ENCODE measurements at places on chromosomes 5 and 9. TPM values are rescaled to one million over a fixed set of nuclear protein-coding genes. Genes with fewer than 3 reads are reported as not detected.

Gene PANK3
- 34.1 TPM for total RNA-seq

DNA sequence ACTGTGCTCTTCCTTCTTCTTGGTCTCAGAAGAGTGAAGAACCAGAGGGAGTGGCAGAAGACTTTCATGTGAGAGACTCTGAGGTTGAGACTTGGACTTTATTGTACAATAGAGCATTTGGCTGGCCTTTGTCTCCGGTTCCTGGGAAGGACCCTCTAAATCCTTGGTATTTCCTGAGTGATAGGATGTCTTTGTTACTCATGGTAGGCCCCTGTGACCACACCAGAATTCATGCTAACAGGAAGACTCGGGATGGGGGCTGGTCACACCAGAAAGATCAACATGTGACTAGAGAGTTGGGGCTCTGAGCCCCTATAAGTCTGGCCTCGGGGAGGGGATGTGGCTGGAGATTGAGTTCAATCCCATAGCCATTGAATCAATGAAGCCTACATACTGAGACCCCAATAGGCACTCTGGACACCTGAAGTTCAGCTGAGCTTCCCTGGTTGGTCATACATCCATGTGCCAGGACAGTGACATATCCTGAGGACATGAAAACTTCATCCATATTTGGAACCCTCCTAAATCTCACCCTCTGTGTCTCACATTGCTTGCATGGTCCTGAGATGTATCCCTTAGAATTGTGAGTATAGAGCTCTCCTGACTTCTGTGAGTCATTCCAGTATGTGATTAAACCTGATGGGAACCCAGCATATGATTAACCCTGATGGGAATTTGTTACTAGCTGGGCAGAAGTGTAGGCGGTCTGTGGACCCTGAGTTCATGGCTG, 201.7 kb downstream of the GADD45G start:
- H3K27me3 ChIP-seq = no peaks in the 10 kb centered on the region
- no peak for DNase-seq
- H3K36me3 ChIP-seq = no peaks in the 10 kb centered on the region
- peaks cover 43% of the 10 kb centered on the region for H3K4me1 ChIP-seq

DNA sequence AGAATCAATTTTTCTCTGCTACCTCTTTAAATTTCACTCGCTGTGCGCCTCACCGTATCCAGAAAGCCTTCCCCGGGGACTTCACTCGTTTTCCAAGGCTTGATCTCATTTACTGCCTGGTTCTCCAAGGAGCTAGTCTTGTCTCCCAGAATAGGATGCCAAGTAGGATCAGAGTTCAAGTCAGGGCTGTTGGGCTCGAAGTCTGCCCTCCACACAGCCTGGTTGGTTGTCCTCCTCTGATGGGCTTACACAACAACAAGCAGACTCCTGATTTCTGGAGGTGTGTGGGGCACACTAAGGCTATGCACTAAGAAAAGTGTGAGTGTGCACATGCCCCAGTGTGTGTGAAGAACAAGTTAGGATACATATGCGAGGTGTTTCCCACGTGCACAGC, 14.0 kb upstream of the TNIP1 start:
- H3K4me1 ChIP-seq = peaks cover 36% of the 10 kb centered on the region
- DNase-seq = peak; percentile 28
- H3K27me3 ChIP-seq = no peaks in the 10 kb centered on the region
- H3K4me3 ChIP-seq = no peak overlapping the region
- H3K27ac ChIP-seq = peak overlapping the region; percentile 13

Gene SPATA31A3
- not detected for total RNA-seq

- H3K4me3 ChIP-seq = no peak overlapping the region
- H3K27me3 ChIP-seq = no peaks in the 10 kb centered on the region
- H3K4me1 ChIP-seq = peaks cover 12% of the 10 kb centered on the region
- H3K36me3 ChIP-seq = no peaks in the 10 kb centered on the region
- no peak for DNase-seq
Measured at GRCh38 chr9:128653908-128654307, 2.7 kb downstream of the DYNC2I2 start.

Gene MAST4
- 86.8 TPM for total RNA-seq

DNA sequence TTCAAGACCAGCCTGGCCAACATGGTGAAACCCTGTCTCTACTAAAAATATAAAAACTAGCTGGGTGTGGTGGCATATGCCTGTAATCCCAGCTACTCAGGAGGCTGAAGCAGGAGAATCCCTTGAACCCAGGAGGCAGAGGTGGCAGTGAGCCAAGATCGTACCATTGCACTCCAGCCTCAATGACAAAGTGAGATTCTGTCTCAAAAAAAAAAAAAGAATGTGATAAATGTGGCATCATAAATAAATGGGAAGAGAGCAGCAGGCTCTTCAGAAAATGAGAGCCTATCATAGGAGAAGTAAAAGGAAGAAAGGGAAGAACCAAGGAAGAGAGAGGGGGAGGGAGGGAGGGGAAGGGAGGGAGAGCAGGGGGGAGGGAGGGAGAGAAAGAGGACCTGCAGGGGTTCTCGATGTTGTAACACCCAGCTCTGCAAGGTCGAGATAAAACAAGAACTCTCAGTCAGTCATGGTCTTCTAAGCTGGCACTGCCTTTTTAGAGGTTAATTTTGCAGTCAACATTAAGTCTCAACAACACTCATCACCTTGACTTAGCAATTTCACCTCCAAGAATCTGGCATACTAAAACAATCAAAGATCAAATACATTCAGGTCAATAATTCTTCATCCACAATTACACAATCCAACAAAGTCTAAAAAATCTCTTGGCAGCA, 68.7 kb upstream of the SIMC1 start:
- H3K27me3 ChIP-seq = peaks cover 35% of the 10 kb centered on the region
- no peak for DNase-seq
- H3K36me3 ChIP-seq = no peaks in the 10 kb centered on the region
- H3K27ac ChIP-seq = no peak overlapping the region
- no peak overlapping the region for H3K4me3 ChIP-seq

Gene LCN1
- total RNA-seq = not detected

DNA sequence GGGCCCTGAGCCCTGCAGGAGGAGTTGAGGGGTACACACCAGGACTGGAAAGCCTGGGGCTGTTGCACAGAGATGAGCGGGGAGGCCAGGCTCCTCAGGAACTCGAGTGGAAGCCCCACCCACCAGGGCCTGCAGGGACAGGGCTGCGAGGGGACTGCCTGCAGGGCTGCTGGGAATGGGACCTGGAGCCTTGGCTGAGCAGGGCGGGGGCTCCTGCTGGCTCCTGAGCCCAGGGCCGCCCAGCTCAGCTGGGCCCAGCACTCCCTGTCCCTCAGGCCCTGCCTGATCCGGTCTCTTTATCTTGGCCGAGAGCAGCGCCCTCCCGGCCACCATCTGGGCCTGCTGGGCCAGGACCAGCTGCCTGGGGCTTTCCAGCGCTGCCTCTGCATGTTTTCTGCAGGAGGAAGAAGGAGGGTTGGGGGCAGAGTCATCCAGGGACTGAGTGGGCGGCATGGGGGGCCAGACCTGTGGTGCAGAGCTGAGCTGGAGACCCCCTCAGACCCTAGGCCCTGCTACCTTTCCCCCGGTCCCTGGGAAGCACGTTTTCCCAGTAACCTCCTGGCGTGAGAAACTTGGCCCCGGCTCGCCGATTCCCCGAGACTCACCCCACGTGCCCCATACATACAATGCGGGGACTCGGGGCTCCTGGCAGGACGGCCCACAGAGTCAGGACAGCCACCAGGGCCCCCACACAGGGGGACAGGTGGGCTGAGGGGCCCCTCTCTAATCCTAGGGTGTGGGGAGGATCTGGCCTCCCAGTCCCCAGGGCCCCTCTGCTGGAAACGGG, 9.4 kb downstream of the LCN12 start:
- no peaks in the 10 kb centered on the region for H3K27me3 ChIP-seq
- no peak overlapping the region for H3K4me3 ChIP-seq
- peaks cover 44% of the 10 kb centered on the region for H3K4me1 ChIP-seq
- peak; percentile 62 for DNase-seq

GRCh38 chr5:477247-477646, 34.3 kb downstream of the EXOC3 start:
- H3K27me3 ChIP-seq = peaks cover 71% of the 10 kb centered on the region
- H3K36me3 ChIP-seq = no peaks in the 10 kb centered on the region
- H3K4me1 ChIP-seq = peaks cover 15% of the 10 kb centered on the region
- H3K27ac ChIP-seq = no peak overlapping the region

GRCh38 chr9:91150998-91151717, 210.6 kb downstream of the AUH start:
- no peaks in the 10 kb centered on the region for H3K4me1 ChIP-seq
- H3K36me3 ChIP-seq = no peaks in the 10 kb centered on the region
- no peak overlapping the region for H3K27ac ChIP-seq
- H3K4me3 ChIP-seq = no peak overlapping the region
- no peaks in the 10 kb centered on the region for H3K27me3 ChIP-seq

GRCh38 chr5:119315516-119315949, 40.3 kb upstream of the TNFAIP8 start:
- peaks cover 5% of the 10 kb centered on the region for H3K4me1 ChIP-seq
- H3K36me3 ChIP-seq = no peaks in the 10 kb centered on the region
- H3K27me3 ChIP-seq = no peaks in the 10 kb centered on the region
- H3K27ac ChIP-seq = no peak overlapping the region

GRCh38 chr9:12956805-12957204, 182.0 kb downstream of the LURAP1L start:
- H3K4me3 ChIP-seq = no peak overlapping the region
- DNase-seq = no peak
- H3K27me3 ChIP-seq = no peaks in the 10 kb centered on the region
- no peaks in the 10 kb centered on the region for H3K4me1 ChIP-seq
- no peak overlapping the region for H3K27ac ChIP-seq

Gene IRX2
- total RNA-seq = 0.12 TPM

Gene CRHBP
- total RNA-seq = 0.85 TPM

DNA sequence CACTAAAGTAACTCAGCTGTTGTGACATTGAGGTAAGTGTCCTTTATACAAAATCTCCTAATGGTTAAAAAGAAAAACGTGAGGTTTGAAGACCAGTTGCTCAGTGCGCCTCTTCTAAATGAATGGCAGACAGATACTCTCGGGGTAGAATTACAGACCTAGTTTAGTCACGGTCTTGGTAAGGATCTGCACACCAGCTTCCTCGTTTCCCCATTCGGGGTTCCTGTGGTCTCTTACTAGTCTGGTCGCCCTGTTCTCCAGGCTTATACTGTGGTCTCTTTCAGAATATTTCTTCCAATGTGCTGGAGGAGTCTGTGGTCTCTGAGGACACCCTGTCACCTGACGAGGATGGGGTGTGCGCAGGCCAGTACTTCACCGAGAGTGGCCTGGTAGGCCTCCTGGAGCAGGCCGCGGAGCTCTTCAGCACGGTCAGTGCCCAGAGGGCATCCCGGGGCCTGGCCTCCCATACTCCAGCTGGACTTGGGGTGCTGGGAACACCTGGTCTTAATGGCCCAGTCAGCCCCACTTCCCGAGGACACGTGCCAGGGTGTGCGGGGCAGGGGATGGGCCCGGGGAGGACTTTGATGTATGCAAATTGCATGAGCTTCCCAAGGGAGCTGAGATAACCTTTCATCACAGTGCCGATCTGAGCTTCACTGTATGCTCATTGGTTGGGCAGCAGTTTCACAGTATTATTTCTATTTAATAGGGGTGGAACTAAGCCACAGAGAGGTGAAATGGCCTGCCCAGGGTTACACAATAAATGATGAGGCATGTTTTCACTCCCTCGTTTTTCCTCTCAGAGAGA, 224.5 kb downstream of the DOCK8 start:
- no peak overlapping the region for H3K4me3 ChIP-seq
- peak; percentile 42 for DNase-seq
- H3K36me3 ChIP-seq = no peaks in the 10 kb centered on the region

- peak overlapping the region; percentile 84 for H3K27ac ChIP-seq
- H3K4me1 ChIP-seq = peaks cover 18% of the 10 kb centered on the region
- H3K36me3 ChIP-seq = no peaks in the 10 kb centered on the region
- peak overlapping the region; percentile 53 for H3K4me3 ChIP-seq
- peak; percentile 67 for DNase-seq
Measured at GRCh38 chr9:137407590-137408300, 15.2 kb downstream of the EXD3 start.

GRCh38 chr5:54539001-54539400, 21.4 kb downstream of the SNX18 start:
- no peak for DNase-seq
- no peak overlapping the region for H3K4me3 ChIP-seq
- peaks cover 56% of the 10 kb centered on the region for H3K4me1 ChIP-seq
- H3K36me3 ChIP-seq = peaks cover 7% of the 10 kb centered on the region

DNA sequence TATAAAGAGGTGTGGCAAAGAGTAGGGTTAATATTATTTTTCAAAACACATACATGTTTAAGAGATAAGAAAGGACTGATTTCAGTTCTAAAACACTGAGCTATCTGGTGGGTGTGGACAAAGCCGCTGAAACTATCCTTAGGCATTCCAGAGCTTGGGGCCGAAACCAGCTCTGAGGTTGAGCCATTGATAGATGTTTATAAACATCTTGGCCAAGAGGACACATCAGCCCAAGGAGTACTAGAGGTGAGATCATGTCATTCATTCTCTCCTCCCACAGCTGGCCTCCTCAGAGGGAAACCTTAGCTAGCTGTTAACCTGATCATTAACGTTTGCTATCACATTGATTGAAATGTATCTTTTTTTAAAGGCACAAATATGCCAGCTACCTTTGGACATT, 89.9 kb downstream of the NLN start:
- H3K27me3 ChIP-seq = no peaks in the 10 kb centered on the region
- H3K4me1 ChIP-seq = no peaks in the 10 kb centered on the region
- no peak overlapping the region for H3K27ac ChIP-seq
- DNase-seq = no peak
- no peak overlapping the region for H3K4me3 ChIP-seq

DNA sequence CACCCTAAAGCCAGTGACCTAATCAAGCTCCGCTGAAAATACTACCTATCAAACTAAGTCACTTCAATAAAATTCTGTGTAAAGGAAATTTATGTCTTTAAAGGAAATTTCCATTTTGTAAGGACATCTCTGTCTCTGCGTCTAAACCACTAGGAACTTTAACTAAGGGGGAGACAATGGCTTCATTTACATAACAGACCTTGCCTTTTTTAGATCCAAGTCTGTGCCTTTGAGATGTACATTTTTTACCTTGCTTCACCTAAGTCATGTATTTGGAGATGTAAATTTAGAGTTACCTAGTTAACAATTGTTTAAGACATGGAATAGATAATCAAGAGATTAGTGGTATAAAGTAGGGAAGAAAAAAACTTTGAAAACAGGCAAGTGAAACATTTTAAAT, 10.2 kb upstream of the GLT6D1 start:
- no peaks in the 10 kb centered on the region for H3K36me3 ChIP-seq
- peaks cover 7% of the 10 kb centered on the region for H3K27me3 ChIP-seq
- no peak overlapping the region for H3K4me3 ChIP-seq
- no peak for DNase-seq
- no peaks in the 10 kb centered on the region for H3K4me1 ChIP-seq

DNA sequence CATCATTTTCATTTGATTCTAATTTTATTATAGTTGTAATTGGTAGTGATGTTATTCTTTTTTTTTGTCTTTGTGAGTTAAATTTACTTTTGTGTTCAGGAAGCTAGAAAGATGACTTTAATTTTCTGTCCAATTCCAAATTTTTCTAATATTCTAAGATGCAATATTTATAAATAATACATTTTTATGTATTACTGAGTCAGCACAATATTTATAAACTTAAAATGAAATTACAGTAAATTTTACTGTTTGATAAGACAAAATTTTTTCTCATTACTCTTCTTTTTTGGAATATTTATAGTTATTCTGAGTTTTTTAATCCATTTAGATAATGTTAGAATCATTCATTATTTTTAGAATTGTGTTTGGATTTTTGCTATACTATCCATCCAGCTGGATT, 1637.9 kb upstream of the ACO1 start:
- H3K4me1 ChIP-seq = no peaks in the 10 kb centered on the region
- DNase-seq = no peak
- H3K4me3 ChIP-seq = no peak overlapping the region
- no peaks in the 10 kb centered on the region for H3K27me3 ChIP-seq

Gene GRAMD2B
- total RNA-seq = 36.2 TPM

Gene SLC34A3
- not detected for total RNA-seq

Gene LCN9
- total RNA-seq = not detected

GRCh38 chr5:626850-627249, 14.7 kb downstream of the CEP72 start:
- H3K4me3 ChIP-seq = no peak overlapping the region
- H3K36me3 ChIP-seq = no peaks in the 10 kb centered on the region
- H3K27me3 ChIP-seq = no peaks in the 10 kb centered on the region
- no peak for DNase-seq

Measured in heart right ventricle (tissue), 16 donors.